ENCODE measurements at places on chromosomes 7 and 10. TPM values are rescaled to one million over a fixed set of nuclear protein-coding genes. Genes with fewer than 3 reads are reported as not detected.

The GPR158 gene
- not detected for total RNA-seq

The FOXI2 gene
- not detected for total RNA-seq

The MMRN2 gene
- 49.4 TPM for total RNA-seq

The ARMH3 gene
- 21.1 TPM for total RNA-seq

The UNCX gene
- total RNA-seq: not detected

The CALHM3 gene
- total RNA-seq: not detected

The CDHR3 gene
- total RNA-seq: 1.5 TPM

The TFPI2 gene
- total RNA-seq: 23.7 TPM

The DIP2C gene
- total RNA-seq: 36.8 TPM

The GRID1 gene
- total RNA-seq: 0.85 TPM

The VIPR2 gene
- total RNA-seq: 18.3 TPM

The IMPDH1 gene
- 59.7 TPM for total RNA-seq

The LIPK gene
- total RNA-seq: not detected

The ZNF804B gene
- total RNA-seq: not detected

The DEPP1 gene
- 473 TPM for total RNA-seq

All from thoracic aorta (tissue), 2 donors.